ENCODE measurements at places on chromosomes 1 and 21.

DNA sequence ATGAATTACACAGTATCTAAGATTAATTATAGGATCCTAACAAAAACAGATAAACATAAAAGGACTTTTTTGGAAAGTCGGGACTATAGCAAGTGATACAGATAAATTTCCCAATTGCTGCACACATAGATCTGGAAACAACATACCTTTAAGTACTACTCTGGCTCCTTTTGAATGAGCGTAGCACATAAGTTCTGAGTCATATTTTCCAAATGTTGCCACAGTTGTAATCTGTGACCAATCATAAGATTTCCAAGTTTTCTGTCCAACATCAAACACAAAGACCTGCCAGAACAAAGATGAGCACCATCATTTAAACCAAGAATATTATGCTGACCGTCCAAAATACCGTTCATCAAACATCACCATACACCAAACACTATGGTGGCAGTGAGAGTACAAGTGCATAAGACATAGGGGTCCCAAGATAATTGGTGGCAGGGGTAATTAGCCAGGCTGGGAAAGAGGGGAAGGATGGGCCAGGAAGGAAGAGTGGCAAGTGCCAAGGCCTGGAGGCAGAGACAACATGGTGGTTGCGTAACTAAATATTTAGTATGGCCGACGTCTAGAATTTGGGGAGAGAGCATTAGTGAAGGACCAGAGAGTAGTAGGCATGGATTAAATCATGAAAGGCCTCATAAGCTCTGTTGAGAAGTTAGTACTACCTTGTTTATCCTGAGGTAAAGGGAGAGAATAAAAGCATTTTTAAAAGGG is 3.6 kb downstream of the CTBS start:
- DNase-seq = no peak

DNA sequence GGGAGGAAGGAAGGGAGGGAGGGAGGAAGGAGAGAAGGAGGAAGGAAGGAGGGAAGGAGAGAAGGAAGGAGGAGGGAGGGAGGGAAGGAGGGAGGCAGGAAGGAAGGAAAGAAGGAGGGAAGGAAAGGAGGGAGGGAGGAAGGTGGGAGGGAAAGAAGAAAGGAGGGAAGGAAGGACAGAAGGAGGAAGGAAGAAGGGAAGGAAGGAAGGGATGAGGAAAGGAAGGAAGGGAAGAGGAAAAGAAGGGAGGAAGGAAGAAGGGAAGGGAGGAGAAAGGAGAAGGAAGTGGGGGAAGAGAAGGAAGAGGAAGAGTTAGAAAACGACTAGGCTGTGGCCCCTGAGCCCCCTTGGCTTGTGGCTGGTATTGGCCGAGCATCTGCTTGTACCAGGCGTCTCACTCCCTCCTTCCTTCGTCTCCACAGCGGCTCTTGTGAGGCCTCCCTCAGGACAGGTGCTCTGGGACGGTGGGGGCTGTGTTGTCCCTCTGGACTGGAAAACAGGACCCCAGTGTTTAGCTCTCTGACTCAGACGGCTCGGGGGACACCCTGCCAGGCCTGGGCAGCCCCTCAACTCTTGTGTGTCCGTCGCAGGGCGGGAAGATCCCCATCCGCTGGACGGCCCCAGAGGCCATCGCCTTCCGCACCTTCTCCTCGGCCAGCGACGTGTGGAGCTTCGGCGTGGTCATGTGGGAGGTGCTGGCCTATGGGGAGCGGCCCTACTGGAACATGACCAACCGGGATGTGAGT is 36.2 kb upstream of the C1QA start:
- no peak for DNase-seq

DNA sequence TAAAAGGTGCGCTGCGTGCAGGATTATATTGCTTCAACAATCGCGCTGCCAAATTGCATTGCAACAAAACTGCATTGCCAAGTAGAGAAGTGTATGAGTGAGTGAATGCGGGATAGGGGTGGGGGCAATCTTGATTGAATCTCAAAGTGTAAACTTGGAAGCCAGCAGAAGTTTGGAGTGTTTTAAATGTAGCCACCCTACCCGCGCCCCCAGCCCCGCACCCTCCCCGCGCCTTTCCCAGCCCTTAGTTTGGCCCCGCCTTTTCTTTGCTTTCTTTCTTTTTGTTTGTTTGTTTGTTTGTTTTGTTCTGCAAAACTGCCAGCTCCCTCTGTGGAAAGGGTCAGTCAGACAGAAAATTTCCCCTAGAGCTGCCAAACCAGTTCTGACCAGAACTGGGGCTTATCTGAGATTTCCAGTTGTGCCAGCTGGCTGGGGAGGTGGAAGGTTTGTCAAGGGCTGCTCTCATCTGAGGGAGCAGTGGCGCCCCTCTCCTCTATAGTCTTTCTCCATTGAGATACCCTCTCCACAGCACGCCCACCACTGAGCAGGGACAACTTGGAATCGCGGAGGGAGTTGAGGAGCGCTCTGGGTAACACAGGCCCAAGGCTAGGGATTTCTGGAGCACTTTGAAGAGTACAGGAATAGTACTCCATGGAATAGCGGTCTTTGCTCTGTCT is 666 bp upstream of the BEND5 start:
- no peak for DNase-seq

DNA sequence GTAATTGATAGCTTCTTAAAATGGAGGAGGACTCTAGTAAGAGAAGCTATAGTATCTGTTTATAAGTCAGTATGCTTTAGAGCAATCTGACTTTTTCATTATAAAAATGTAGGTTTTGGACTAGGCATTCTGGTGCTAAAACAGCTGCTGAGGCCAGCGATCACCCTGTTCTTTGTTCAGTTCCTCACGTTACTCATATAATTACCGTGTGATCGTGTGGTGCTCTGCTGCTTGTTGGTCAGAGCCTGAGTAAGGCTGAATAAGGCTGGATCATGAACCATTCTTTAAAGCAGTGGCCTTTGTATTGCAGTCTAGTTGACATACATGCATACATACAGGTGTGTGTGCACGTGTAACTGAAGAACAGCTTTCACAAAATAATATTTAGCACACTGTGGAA is 25.2 kb downstream of the CDC42 start:
- DNase-seq = no peak

DNA sequence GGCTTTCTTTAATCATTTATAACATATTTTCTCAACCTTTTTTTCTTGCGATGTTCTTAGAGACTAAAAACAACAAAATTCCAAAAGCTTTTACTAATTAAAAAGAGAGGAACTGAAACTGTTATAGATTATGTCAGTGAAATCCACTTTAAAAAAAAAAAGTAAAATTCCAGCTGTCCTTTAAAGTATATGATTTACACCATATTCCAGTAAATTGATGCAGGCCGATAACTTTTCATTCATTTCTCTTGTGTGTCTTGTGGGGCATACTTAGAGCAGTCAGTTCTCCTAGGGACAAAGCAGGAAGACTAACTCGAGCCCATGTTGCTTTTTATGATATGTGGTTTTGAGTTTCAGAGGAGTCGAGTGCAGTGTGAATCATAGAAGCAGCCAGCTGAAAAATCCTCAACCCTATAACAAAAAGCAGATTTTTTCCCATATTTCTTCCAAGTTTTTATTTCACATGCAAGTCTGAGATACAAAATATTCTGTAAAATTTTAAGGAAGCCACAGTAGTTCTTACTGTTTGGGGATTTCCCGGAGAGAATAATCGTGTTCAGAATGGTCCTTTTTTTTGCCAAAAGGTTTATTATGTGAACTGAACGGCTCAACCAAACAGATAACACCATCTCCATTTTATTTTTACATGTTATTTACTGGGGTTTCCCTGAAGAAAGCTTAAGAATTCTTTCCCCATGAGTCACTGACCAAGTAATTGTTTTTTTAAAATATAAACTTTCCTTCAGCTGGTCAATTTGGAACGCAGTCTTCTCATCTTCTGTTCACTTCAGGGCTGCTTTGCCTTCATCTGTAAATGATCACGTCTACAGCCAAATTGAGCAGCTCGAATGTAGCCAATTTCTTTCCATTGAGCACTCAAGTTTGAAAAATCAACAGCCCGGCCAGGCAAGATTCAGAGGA is 77.0 kb upstream of the C1orf105 start:
- no peak for DNase-seq

- no peak for DNase-seq
These were observed 85.1 kb upstream of the CSF3R start for GRCh38 chr1:36567601-36568341.

- DNase-seq = no peak
These were observed 579.9 kb downstream of the DPYD start for GRCh38 chr1:97340951-97341350.

Data from neural crest cell (in vitro differentiated cells).